ENCODE measurements at places on chromosomes 3 and 15. TPM values are rescaled to one million over a fixed set of nuclear protein-coding genes. Genes with fewer than 3 reads are reported as not detected.

GRCh38 chr3:72050048-72050632 is 265.2 kb upstream of the PROK2 start:
- DNase-seq: no peak

AP3B2 gene
- total RNA-seq: 1.9 TPM

DNA sequence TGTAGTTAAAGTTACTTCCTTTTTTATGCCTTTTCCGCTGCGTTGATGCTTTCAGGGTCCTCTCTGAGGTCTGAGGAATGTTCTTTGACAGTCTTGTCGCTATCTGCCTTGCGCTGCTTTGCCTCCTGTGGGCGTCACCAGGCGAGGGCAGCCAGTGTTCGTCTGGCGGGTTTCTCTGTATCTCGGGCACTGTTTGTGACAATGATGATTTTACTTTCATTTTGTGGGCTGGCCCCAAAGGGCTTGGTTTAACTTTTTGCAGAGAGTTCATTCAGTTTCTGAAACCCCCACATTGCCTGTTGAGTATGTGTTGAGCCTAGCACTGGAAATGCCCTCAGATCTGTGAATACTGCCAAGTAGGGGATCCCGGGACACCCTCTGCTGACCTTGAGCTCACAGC is 24.6 kb upstream of the SACM1L start:
- peak; percentile 43 for DNase-seq

DNA sequence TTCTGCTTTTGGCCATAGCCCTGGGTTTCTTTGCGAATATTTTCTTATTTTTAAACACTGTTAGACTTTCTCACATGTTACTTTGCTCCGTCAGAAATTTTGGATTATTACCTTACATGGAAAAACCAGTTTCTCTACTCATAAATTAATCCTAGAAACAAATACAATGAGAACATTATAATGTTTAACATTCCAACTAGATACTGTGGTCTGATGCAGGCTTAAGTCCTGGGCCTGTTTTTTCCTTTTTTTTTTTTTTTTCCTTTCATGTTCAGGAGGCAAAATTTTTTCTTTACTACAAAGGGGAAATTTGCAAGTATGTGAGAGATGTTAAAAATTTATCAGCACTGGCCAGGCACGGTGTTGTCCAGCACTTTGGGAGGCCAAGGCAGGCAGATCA is 28.9 kb downstream of the POPDC2 start:
- DNase-seq: no peak

GRCh38 chr3:147267434-147267833 is 138.9 kb downstream of the ZIC4 start:
- no peak for DNase-seq

- no peak for DNase-seq
Observed at GRCh38 chr15:31111091-31111647, 9.6 kb upstream of the TRPM1 start.

- DNase-seq: peak; percentile 66
Observed at GRCh38 chr3:157120071-157120892, 39.7 kb downstream of the CCNL1 start.

SOX14 gene
- total RNA-seq: not detected

CSTA gene
- total RNA-seq: 1.1 TPM

DNA sequence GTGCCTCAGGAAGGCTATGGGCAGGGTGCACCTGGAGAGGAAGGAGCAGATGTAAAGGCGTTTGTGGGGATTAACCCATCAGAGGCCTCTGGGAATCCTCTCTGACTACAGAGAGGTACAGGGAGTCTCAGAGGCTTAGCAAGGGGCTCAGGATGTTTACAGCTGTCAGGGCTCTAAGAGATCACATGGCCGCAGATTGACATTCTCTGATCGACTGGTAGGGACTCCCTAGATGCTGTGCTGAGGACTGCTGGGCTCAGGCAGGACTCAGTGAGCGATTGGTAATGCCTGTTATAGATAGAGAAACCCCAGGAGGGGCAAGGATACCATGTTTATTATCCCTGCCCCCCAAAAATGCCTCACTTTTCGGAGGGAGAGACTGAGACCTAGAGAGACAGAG is 103.5 kb downstream of the CORO2B start:
- no peak for DNase-seq

TRAT1 gene
- total RNA-seq: 1.3 TPM

PML gene
- 26.6 TPM for total RNA-seq

DNA sequence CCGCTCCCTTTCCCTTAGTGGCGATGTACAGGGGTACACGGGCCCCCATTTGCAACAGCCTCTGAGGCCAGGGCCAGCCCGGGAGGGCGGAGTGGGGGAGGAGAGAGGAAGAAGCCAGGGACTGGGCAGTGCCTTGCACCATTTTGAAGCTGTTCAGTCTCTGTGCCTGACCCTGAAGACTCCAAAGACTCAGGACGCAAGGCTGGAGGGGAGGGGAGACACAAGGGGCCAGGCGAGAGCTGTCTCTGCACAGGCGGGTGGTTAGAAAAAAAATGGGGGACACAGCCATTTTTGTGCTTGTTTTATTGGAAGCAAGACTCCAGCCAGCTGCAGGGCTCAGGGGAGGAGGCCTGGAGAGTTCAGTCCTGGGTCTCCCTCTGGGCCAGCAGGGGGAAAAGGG is 1.6 kb downstream of the RPP25 start:
- no peak for DNase-seq

Measured in left colon (tissue), 2 donors.